ENCODE measurements at places on chromosomes 5 and 9.

- DNase-seq, result no peak
Observed at GRCh38 chr5:31213705-31214121, 20.2 kb downstream of the CDH6 start.

DNA sequence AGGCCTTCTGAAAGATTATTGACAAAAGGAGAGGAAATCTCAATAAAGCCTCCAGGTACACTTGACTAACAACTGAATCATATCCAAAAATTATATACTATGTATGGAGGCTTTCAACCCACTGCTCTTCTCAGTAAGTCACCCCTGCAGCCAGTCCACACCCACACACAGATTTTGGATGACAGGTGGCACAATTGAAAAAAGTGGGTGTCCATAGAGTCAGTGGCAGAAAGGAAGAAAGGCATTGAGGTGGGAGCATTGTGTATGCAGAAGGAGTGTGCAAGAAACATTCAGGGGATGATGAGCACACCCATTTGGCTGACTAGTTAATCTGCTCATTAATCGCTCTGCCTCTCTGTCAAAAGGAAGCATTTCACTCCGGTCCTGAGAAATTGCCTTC lies 150.6 kb upstream of the IL12B start:
- no peak for DNase-seq

- no peak for DNase-seq
Observed at GRCh38 chr5:113199122-113199905, 222.7 kb downstream of the DCP2 start.

DNA sequence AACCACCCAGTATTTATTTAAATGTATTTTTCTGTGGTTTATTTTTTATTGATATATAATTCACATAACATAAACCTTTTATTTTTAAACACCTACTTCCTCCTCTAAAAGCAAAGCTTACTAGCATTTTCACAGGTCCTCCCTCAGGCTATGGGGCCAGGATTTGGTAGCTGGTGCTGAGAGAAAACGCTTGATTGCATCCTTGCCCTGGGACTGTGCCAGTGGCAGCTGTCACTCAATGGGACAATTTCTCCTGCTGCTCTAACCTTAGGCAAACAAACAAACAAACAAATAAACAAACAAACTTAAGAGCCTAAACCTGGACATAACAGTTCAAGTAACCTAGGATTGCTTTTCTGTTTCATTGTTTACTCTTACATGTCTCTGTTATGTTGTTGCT lies 102.7 kb downstream of the FOCAD start:
- DNase-seq, result no peak

- no peak for DNase-seq
Observed at GRCh38 chr9:36264896-36265295, 6.6 kb upstream of the GNE start.

GRCh38 chr9:68940573-68940972 lies 73.3 kb downstream of the PRKACG start:
- no peak for DNase-seq

DNA sequence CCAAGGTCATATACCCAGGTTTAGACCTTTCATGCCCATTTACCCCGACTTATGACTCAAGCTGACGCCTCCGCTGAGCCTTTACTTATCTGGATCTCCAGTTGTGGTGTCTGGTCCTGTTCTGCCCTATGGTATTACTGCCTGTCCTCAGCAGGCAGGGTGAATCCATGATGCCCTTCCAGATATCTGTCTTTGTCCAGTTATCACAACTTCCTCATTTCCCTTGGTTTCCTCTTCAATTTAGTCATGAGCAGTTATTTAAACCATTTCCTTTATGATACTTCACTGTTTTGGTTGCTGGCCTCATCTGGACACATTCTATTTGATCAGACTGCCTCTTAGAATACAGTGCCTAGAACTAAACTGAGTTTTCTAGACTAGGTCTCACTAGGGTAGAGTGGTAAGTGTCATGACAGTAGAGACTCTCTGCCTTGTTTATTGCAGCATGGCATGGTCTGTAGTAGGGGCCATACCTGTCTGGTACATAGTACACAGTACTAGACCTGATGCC lies 93.3 kb downstream of the MELK start:
- no peak for DNase-seq

DNA sequence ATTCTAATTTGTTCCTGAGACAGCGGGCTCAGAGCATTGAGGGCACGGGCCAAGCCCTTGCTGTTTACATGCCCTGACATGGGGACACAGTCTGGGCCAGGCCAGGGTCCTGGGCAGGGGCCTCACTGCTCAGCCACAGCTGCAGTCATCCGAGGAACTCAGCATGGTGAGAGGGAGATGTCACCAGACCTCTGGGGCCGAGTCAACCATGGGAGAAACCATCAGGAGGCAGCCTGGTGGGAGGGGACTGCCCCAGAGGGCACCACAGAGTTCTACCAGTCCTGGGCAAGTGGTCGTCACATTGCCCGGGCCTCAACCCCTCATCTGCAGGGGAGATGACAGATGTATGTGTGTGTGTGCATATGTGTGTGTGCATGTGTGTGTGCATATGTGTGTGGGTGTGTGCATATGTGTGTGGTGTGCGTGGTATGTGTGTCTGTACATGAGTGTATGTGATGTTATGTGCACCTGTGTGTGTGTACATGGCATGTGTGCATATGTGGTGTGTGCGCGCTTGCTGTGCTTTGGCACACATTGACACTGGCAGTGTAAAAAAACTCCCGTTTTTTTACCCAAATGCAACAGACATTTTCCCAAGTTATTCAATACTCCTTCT lies 42.4 kb upstream of the TMEM250 start:
- no peak for DNase-seq

DNA sequence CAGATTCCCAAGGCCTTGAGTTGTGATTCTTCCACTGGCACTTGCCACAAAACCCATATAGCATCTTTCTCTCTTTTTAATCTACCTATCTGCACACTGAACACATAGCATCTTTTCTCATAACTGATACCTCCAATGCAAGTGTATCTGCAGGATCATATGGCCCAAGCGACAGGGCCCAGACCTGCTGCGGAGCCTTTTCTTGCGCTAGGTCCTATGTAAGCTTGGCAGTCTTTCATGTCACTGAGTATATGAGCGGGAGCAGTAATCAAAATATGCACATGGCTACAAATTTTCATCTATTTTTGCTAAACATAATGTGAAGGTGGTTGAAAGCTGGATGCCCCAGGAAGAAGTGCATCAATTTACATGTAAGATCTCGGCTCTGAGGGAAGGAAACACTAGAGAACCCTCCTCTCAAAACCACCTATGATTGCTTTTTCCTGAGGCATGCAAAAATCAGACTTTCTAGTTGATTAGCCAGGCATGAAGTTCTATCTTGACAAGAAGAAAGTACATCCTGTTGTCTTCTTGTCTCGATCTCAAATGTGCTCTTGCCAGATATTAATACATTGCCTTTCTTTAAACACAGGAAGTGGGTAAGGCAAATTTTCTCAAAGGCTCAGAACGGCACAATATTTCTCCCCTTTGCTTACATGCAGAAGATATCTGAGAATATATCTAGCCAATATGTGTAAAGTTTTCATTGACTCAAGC lies 26.9 kb upstream of the CEMIP2 start:
- no peak for DNase-seq

DNA sequence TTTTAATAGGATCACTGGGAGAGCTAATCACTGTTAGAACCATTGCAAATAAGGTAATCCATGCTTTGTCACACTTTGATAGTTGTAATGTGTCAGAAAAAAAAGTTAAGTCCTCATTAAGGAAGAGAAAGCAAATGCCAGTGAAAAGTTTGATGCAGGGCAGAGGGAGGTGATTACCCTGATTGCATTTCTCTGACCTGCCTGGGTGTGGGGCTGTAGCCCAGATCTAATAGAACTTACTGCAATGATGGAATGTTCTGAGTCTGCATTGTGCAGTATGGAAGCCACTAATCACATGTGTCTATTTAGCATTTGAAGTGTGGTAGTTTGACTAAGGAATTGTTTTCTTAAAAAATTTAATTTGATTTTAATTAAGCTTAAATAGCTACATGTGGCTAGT lies 202.7 kb downstream of the ATP10B start:
- no peak for DNase-seq

GRCh38 chr9:125521462-125522327 lies 185.3 kb downstream of the MAPKAP1 start:
- DNase-seq, result peak; percentile 41

- DNase-seq, result no peak
Observed at GRCh38 chr5:129653442-129653841, 94.5 kb upstream of the MINAR2 start.

- DNase-seq, result no peak
Observed at GRCh38 chr5:1652873-1653697, 129.3 kb upstream of the LPCAT1 start.

- no peak for DNase-seq
Observed at GRCh38 chr5:92567831-92568450, 1013.1 kb downstream of the NR2F1-AS1 start.

DNA sequence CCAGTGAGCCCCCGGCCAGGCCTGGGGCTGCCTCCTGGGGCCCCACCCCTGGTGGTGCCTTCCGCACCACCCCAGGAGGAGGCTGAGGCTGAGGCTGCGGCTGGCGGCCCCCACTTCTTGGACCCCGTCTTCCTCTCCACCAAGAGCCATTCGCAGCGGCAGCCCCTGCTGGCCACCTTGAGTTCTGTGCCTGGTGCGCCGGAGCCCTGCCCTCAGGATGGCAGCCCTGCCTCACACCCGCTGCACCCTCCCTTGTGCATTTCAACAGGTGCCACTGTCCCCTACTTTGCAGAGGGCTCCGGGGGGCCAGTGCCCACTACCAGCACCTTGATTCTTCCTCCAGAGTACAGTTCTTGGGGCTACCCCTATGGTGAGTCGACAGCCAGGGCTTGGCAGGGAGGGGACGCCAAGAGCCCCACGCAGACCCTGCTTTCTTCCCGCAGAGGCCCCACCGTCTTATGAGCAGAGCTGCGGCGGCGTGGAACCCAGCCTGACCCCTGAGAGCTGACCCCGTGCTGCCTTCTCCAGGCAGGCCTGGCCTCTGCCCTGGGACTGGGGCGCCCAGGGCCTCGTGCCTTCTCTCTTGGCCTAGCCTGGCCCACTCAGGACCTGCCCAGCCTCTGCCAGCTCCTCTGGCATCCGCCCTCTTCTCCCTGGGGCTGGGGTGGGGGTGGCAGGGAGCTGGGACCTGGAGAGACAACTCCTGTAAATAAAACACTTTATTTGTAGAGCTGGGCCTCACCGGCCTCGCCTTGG lies 4.0 kb upstream of the EHMT1 start:
- DNase-seq, result no peak

DNA sequence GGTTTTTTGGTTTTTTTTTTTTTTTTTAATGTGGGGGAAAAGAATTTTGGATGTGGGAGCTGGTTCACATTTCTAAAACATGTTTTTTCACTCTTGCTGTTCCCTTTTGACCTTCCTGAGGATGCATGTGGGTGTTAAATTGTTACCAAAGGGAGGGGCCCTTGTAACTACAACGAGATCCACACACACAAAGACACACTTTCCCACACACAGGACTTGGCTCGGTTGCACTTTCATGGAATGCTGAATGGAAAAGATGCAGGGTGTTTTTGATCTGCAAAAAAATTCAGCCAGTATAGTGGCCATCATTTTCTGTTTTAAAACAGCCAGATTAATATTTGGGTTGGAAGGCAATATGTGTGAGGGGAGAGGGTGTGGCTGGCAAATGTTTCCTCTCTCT lies 576.9 kb downstream of the EBF1 start:
- DNase-seq, result no peak

DNA sequence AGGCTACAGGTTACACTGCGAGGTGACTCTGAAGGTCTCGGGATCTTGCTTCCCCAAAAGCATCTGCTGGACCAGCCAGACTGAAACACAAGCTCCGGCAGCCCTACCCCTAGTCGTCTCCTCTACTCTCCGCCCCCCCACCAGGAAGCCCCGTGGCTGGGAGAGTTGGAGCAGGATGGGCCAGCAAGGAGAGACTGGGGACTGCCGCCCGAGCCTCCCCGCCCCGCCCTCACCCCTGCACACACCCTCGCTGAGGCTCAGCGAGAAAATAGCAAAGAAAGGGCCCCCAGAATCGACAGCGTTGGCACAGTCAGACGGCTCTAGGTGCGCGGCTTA lies 1.3 kb downstream of the TRIM7 start:
- DNase-seq, result no peak

DNA sequence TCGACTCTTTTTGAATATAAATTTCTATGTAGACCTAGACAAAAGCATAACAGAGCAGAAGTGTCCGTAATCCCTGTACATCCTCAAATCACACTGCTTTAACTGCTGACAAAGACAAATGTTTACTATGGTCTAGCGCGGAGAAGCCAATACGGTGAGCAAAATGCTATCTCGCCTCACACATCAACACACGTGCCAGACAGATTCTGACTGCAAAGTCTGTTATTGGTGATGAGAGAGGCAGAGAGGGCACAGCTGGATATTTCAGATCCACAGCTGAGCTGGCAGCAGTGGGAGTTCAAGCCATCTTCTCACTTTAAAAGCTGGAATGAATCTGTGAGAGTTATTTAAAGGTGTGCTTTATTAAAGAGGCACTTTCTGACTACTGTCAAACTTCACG lies 124.3 kb downstream of the ARL15 start:
- no peak for DNase-seq

DNA sequence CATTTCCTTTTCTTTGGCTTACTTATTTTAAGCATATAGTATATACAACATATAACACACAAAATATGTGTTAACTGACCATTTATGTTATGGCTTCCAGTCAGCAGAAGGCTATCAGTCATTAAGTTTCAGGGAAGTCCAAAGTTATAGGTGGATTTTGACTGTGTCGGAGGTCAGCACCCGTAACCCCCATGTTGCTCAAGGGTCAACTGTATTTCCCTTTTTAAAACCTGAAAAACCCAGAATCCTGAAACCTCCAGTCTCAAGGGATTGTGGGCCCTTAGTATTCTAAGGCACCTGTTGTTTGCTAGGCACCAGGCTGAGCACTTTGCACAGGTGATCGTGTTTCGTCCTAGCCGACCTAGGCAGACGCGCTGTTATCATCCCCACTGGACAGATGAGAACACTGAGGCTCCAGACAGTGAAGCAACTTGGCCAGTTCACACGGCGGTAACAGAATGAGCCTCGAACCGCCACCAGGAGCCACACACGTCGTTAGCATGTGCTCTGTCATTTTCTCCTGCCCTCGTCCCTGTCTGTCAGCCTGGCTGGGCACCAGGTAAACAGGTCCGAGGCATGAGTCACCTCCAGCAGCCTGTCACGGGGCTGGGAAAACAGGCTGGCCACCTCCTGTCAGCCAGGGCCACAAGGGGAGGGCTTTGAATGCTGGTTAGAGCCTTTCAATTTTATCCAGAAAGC lies 39.9 kb downstream of the DUSP1 start:
- DNase-seq, result no peak

GRCh38 chr9:138105123-138105415 lies 227.5 kb downstream of the CACNA1B start:
- no peak for DNase-seq

DNA sequence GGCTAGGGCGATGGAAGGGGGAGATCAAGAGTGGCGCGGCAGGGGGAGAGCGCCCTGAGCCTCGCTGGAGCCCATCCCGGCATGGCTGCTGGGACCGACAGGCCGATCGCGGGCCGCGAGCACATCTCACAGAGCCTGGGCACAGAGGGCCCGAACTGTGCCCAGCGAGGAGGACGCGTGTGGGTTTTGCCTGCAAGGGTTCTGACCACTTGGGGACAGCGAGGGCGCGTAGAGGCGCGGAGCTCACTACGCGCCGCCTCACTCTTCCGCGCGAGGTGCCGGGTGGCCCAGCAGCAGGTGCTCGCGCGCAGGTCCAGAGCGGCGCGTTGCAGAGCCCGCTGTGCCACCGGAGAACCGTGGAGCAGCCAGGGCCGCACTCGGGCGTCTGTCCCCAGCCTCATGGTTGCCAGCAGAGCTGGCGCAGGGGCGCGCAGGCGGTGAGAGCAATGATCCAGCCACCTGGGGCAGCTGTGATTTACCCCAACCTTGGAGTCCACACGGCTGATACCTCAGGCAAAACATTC lies 16.3 kb upstream of the PITX1 start:
- no peak for DNase-seq
